CD8-positive, alpha-beta memory T cell (primary cell): ENCODE measurements at places on chromosomes 2 and 18.

DNA sequence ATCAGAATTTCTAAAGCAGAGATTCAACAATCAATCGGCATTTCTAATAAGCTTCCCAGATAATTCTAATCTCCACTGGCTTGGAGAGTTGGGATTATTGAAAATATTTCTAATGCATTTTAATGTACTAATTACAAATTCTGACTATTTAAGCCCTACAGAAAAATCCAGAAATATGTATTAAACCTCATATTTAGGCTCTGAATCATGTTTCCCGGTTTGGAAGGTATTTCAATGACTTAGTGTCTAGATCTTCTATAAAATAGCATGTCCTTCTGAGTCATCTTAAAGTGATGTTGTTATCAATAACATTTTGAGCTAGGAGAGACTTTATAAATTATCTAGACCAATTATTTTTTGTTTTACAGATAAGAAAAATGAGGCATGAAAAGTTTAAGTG is 258.8 kb upstream of the NRXN1 start:
- DNase-seq = no peak

- no peak for DNase-seq
Measured at GRCh38 chr2:27018142-27018541, 14.6 kb upstream of the TMEM214 start.

- DNase-seq = no peak
Measured at GRCh38 chr18:13141209-13141608, 77.4 kb upstream of the LDLRAD4 start.

DNA sequence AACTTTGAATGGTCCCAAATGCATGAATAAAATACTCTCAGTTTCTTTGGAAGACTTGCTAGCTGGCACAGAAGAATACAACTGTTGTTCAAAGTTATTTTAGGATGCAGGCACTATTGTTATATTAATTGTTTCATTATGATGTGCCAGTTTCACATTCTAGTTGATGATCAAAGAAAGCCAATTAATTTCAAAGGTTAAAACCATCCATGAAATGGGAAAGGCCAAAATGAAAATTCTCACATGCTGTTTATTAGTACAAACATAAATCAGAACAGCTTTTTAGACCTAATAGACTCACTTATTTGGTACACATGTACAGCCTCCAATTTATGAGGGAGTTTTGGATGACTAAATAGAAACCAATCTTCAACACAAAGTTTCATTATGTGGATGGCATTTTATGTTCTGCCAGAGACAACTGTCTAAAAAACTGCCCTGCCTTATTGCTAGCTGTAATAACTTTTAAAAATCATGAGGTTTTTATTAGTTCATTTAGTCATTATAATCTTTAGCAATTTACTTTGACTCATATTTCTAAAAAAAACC is 42.2 kb downstream of the RFTN2 start:
- no peak for DNase-seq

DNA sequence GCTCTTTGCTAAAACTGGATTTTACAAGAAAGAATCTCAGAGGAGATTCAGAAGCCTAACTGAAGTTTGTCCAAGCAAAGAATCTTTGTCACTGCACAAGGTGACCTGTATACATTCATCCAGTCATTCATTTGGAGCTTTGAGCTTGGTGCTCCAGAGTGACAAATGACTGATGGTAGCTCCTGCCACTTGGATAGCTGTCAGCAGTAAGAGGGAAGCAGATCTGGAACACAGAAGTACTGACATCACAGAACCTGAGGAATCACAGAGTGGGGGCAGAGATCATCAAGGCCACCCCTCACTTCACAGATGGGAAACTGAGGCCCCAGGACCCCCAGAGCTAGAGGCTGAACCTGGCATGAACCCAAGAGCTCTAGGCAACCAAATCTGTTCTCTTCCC is 28.8 kb upstream of the IGFBP2 start:
- DNase-seq = no peak

GRCh38 chr2:226849349-226849748 is 13.5 kb downstream of the RHBDD1 start:
- no peak for DNase-seq

- no peak for DNase-seq
Measured at GRCh38 chr18:23200756-23201155, 65.5 kb downstream of the CABLES1 start.

GRCh38 chr2:16185801-16186272 is 245.5 kb downstream of the MYCN start:
- DNase-seq = no peak

DNA sequence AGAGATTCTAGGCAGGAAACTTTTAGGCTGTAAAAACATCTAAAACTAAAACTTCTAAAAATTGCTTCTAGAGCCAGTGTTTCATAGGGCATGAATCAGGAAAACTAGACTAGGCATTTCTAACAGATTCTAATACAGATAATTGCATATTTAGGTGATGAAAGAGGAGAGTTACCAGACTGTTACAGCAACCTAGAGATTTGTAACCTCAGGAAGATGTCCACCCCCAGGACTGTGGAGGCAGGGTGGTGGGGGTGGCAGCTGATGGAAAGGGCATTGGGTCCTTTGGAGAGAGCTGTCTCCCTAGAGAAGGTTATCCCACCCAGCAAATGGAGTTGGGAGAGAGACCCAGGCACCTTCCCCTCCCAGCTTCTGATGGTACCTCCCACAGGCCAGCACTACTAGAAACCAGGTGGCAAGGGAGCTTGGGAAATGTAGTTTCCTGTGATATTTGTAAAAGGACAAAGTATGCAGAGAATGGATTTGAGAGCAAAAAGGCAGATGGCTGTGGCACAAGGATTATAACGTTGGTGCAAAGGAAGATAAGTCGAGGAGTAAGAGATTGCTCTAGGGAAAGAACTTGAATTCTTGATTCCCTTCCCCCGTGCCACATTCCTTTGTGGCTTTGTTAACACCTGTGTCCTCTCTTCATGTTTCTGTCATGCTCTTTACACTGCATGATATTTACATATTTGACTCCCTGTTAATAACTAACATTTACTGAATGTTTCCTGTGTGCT is 75.6 kb upstream of the MGAT5 start:
- no peak for DNase-seq

DNA sequence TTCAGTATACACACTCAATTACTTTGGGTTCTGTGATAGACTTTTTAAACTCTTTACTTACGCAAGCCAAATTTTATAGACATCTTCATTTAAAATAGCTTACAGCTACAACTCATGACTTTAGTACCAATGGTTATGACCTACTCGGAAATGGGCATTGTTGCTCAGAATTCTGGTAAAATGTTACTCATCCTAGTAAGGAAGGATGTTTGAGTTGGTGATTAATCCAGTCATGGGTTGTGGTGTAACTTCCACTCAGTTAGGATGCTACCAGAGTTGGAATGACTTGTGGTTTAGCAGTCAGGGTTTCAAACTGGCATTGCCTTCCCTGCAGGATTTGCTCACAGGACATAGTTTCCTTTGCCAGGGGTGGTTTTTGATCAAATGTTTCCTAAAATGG is 7.4 kb upstream of the NPC1 start:
- DNase-seq = no peak

- no peak for DNase-seq
Measured at GRCh38 chr2:169320561-169320960, 41.8 kb downstream of the LRP2 start.

DNA sequence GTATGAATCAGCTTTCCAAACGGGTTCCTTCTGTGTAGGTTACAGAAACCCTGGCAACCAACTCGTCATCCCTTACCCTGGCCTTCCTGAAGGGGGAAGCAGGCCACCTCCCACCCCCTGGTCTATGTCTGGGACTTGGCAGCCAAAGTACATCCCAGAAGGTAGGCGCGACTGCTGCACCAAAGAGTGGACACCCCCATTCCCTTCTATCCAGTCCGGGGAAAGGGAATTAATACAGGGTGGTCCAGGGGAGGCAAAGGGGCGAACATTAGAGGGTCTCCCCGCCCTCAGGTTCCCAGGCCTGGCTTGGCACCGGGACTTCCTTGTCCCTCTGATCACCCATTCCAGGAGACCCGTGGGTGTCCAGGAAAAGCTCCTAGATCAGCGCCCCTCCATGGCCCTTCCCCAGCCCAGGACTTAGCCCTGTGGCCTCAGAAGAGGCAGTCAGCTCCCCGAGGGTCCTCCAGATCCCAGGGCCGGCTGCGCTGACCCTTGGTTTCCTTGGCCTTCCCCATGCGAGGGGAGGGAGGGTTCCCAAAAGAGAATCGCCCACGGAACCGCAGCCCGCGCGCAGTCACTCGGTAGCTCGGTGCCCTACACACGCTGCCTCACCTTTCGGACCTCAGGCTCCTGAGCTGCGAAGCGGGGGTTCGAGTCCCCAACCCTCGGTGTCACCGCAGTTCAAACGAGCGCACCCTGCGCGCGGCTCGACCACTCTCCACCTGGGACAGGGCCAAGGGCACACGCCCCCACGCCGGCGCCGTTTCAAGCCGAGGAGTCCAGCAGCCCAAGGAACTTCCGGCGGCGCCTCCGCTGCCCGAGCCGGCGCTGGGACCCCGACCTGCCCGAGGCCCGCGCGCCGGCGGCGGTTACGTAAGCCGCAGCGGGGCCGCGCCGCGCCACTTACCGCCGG is at the start of gene PER2:
Gene PER2, minus strand, starts transcription at position 874 of the 913 bp plus-strand sequence. CDS start 10,674 bp downstream, outside the sequence.
- DNase-seq = peak; percentile 25

GRCh38 chr18:68817584-68817983 is 19.7 kb downstream of the CCDC102B start:
- no peak for DNase-seq

DNA sequence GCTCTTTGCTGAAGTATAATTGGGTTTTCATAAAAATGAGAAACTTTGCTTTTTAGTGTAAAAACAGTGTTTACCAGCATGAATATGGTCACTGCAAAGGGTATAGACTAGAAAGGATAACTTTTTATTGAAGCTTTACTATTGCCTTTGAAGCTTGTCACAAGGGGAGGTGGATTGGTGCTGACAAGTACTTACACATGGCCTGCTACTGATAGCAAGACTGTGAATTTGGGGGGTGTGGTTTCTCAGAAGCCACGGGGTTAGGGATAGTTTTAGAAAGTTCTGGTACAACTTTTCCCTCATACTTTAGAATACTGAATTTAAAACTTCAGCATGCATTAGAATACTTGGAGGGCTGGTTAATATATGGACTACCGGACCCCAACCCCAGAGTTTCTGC is 294.1 kb downstream of the SOCS6 start:
- no peak for DNase-seq

GRCh38 chr2:169397697-169398096 is 35.4 kb upstream of the LRP2 start:
- DNase-seq = no peak

DNA sequence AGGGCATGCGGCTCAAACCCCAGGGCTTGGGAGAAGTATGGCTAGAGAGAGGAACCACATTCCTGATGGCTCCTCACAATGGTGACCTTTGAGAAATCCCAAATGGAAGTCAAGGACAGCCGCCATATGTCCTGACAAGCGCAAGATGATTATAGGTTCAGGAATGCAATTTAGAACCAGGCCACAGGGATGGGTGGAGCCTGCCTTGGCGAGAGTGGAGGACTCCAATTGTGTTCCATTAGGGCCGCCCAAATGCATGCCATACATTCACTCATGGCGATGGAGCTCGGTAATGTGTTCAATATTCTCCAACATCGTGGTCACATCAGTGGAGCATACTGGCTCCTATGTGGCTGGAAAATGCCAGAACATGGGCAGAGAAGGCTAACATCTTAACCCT is 662.9 kb upstream of the ID2 start:
- DNase-seq = no peak

- no peak for DNase-seq
Measured at GRCh38 chr2:36965751-36966369, 476 bp downstream of the STRN start.

DNA sequence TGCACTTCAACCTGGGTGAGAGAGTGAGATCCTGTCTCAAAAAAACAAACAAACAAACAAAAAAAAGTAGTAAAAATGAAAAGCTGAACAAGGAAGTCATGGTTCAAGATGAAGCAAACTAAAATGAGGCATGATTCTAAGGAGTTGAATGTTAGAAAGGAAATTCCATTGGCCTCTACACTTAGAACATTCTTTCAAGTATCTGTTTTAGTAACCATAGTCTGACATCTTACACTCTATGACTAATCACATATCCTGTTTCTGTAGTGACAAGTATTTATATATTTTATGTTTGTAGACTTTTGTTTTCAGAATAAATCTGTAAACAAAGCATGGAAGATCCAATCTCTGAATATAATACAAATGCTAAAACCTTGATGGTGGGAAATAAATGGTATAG is 164.1 kb downstream of the KIAA1328 start:
- DNase-seq = no peak

DNA sequence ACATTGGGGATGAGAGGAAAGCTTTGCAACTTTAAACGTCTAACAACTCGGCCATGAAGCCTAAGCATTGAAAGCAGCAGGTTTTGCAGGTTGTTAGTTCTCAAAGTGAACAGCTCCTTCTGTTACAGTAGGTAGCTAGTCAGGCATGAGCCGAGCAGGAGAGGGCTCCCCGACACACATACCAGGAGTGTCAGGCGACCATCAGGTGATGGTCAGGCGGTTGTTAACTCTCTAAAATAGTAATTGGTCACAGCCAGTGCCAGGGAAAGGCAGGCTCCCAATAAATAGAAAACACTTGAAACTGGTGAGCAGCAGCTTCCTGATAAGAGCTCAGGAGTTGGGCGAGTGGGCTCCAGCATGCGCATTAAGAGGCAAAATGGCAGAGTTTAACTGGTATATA is 53.5 kb upstream of the DAPL1 start:
- no peak for DNase-seq

- no peak for DNase-seq
Measured at GRCh38 chr2:118310681-118311429, 222.6 kb downstream of the INSIG2 start.

GRCh38 chr2:235468978-235469655 is 24.7 kb upstream of the AGAP1 start:
- no peak for DNase-seq

DNA sequence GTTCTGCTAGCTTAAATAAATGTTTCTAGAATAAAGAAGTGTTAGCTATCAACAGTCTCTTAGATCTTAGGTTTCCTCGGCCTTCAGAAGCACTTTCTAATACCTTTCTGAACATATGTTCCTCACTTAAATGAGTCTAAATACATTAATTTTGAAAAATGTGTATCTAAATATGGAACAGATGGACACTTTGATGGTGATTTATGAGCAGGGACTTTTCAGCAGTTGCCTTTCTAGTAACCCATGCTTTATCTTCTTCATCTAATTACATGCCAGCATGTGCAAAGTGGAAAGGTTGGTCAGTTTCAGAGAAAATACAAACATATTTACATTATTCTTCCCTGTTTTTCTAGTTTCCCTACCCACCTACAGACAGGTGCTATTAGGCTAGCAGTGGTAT is 797.0 kb upstream of the CHAC2 start:
- DNase-seq = no peak

- no peak for DNase-seq
Measured at GRCh38 chr18:24490539-24490938, 30.1 kb downstream of the HRH4 start.

- DNase-seq = no peak
Measured at GRCh38 chr2:31082002-31082401, 56.2 kb downstream of the GALNT14 start.

GRCh38 chr2:177326005-177326404 is 61.5 kb upstream of the NFE2L2 start:
- DNase-seq = no peak

DNA sequence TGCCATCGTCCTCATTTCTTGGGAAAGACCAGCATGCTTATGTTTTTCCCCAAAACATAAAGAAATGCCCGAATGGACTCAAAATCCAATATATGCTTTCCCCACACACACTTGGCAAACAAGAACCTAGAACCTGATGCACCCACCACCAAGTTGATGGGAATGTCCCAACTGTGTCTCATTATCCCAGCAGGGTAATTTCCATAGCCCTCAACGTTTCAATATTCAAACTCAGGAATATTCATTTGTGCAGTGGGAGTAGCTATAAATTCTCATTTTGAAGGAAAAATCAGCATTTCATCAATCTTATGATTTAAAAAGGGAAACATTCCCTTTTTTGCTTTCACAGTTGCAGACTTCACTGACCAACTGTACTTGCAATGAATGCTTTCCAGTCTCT is 50.7 kb downstream of the SNORC start:
- DNase-seq = no peak
